ENCODE measurements at places on chromosomes 3 and 15.

- DNase-seq: no peak
Measured at GRCh38 chr15:32888221-32888761, 170.5 kb downstream of the GREM1 start.

GRCh38 chr3:29700256-29700655, 419.4 kb downstream of the RBMS3 start:
- no peak for DNase-seq

GRCh38 chr3:73669260-73669659, 44.5 kb upstream of the PDZRN3 start:
- no peak for DNase-seq

DNA sequence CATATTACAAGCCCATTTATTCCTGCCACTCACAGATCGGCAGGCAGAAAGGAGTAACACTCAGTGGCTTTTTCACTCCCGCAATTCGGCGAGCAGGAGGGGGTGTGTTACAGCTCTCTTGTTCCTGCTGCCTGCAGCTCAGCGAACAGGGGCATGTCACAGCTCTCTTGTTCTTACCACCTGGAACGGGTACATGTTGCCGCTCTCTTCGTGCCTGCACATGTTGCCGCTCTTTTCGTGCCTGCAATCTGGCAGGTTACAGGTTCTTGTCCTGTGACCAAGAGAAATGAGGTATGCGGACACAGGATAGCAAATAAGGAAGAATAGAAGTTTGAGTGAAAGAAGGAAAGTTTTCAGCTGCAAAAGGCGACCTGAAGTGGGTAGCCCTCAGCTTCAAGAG, 761.4 kb downstream of the NAALADL2 start:
- DNase-seq: no peak

Measured in activated CD4-positive, alpha-beta T cell treated with anti-CD3 and anti-CD28 coated beads, Interleukin-2, amount 50 U/mL, for 4 hours (primary cell).